Foreskin keratinocyte (primary cell): ENCODE measurements at places on chromosomes 4 and X. TPM values are rescaled to one million over a fixed set of nuclear protein-coding genes. Genes with fewer than 3 reads are reported as not detected.

POU3F4 gene
- not detected in 2 replicates for total RNA-seq

PALLD gene
- 166 and 202 TPM in 2 replicates for total RNA-seq

SLITRK4 gene
- not detected in 2 replicates for total RNA-seq

F11 gene
- not detected in 2 replicates for total RNA-seq

PRDM5 gene
- total RNA-seq, result 9.0 and 10.9 TPM in 2 replicates

TLR10 gene
- not detected in 2 replicates for total RNA-seq

MAGEC3 gene
- not detected in 2 replicates for total RNA-seq

RAB41 gene
- not detected in 2 replicates for total RNA-seq

AMER1 gene
- total RNA-seq, result 2.4 and 3.0 TPM in 2 replicates

KDR gene
- total RNA-seq, result not detected in 2 replicates

CLDN34 gene
- not detected in 2 replicates for total RNA-seq

ZDHHC9 gene
- 18.9 and 23.0 TPM in 2 replicates for total RNA-seq

CLCN4 gene
- 0.35 and 0.44 TPM in 2 replicates for total RNA-seq

MAOA gene
- 31.9 and 39.1 TPM in 2 replicates for total RNA-seq

TREX2 gene
- total RNA-seq, result 0.74 and 0.85 TPM in 2 replicates

ITGB1BP2 gene
- total RNA-seq, result 0.92 and 0.95 TPM in 2 replicates
